ENCODE measurements at places on chromosomes 4 and X.

DNA sequence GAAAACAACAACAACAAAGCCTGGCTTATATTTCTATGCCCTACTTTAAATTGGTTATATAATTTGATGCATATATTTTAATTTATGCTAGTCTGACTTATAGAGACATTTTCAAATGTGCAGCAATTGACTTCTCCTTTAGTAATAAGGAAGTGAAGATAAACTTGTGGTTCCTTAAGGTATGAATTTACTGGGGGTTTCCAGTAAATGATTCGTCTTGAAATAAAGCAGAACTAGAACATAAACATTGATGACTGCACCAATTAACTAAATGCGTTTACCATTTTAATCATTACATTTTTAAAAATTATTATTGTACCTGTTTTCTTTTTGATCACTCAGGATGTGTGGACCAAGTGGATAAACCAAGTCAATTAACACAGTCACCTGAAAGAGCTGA is 99.6 kb upstream of the CCSER1 start:
- DNase-seq, result no peak

DNA sequence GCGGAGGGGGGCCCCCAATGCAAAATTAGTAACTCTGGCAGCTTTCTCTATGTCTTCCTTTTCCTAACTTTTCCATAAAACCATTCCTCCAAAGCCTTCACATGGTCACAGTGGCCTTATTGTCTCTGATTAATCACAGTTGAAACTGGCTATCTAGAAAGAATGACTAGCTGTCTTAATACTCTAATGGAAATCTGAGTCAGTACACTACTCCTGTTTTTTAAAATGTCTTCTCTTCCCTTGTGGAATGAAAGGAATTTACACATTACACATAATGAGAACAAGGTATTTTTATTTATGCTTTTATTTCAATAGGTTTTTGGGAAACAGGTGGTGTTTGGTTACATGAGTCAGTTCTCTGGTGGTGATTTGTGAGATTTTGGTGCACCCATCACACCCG is 66.3 kb upstream of the PUDP start:
- DNase-seq, result peak; percentile 19

DNA sequence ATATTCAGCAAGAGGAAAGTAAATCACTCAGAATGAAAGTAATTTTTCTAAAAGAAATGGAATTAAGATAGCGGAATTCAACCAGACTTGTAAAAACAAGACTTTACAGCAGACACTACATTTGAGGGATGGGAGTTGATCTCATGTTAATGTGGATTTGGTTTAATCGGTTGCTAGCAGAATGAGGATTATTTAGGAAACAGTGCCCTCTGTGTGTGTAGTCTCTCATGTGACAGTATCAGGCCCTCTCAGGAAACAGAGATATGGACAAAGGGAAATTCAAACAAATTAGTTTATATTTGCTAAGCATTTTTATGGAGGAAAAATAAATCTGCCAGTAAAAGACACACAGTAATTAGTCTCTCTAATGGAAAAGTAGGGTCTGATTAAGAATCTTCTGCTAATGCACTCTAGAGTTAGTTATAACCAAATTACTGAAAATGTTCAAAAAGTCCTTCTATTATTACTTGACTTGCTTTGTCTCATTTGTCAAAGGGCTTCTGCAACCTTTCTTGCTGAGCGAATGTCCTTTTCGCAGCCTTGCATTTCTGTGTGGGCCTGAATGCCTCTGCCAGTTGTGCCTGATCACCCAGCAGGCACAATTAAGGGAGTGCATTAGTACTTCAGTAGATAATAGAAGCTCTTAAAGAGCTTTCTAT is 1282.3 kb upstream of the TENM3 start:
- DNase-seq, result no peak

DNA sequence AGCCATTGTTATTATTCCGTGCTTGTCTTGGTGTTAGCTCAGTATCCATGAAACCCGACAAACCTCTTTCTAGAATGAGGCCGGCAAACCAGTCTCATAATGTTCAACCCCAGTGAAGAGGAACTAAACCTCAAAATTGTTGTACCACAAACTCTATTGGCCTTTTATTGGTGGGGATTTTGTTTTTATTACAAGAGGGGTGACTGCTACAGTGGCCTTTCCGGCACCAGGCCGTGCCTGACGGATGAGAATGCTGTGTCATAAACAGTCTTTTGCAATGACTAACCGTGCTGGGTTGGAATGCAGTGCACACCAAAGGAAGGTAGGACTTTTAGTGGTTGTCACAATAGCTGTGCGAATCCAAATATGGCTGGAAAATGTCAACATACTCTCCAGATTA is 60.8 kb downstream of the SHROOM2 start:
- peak; percentile 92 for DNase-seq

DNA sequence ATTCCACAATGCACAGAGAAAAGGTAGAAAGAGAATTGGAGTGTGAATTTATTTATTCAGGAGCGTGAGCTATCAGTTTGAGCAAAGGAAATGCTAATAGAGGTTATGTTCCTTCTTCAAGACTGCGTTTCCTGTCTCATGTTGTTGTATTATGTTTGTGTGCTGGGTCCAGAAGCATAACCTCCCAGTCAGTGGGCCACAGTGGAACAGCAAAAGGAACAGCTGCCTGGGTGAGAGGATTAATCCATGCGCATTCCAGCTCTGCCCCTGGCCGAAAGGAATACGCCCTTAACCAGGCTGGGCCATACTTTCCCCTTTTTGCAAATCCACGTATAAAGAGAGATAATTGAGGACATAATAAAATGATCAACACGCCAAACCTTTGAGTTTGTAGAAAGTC is 32.4 kb upstream of the ARX start:
- DNase-seq, result no peak

DNA sequence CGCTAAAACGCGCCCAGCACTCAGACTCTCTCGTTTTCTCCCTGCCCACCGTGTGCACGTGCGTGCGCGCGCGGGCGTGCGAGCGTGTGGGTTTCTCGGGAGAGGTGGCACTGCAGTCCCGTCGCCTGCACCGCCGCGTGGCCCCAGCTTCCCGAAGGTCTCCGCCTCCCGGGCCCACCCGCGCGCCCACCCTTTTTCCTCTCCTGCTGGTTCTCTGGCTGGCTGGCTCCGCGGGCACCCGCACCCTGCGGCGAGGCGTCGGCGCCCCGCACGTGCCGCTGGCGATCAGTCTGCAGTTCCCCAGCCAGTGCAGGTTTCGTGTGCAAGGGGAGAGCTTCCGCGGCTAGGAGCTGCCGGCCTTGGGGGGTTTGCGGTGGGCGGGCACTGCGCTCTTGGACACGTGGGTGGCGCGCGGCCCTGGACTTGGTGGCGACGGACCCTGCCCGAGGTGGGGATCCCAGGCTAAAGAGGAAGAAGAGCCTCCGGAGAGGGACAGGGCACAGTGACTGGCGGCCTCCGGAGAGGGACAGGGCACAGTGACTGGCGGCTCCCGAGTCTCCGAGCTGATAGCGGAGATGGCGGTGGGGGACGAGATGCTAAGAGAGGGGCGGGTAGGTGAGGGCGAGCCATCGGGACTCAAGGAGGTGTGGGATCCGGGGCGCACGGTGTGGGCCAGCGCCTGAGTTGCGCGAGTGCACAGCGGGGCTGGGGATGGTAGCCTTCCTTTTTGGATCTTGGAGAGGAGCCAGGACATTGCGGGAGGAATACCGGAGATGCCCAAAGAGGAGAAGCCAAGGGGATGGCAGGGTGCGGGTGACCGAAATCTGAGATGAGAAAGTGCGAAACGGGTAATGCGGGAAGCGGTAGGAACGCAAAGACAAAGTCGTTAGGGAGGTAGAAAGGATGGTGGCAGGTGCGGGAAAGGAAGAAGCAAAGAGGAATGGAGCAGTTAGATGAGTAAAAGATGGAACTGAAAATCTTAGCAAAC is at the start of gene FAM184B:
Gene FAM184B (minus strand): TSS at position 322 of the 988 bp plus-strand sequence. CDS start 322 bp downstream, outside the sequence.
- no peak for DNase-seq

DNA sequence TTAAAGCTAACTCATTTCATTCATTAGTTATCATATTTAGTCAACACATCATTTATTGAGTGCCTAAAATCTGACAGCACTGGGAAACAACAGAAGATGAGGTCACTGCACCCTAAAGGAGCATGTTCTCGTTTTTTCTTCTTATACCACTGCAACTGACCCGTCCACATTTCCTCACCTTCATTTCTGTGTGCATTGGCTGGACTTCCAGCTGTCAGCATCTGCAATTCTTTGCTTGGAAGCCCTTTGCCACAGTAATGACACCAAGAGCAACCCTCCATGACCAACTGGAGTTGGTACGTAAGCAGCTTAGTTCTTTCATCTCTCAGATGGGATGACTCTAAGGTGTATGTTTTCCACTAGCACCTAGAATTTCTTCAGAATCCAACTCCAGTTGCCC is 13.2 kb downstream of the SHROOM3 start:
- DNase-seq, result no peak

DNA sequence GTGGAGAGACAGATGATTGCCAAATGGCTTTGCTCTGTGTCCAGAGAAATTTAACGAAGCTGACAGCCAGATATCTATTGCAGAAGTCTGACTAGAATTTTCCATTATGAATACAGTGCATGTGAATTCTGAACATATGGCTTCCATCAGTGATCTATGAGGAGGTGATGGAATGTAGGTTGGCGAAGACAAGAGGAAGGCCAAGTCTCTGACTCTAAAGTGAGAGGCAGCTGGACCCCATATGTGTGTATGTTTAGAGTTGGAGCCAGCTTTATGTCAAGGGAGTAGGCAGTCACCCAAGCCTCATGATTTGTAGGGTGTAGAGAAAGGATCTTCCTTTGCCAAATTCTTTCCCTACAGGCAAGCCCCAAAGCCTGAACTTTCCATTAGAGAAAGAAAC is 76.2 kb upstream of the TEX13D start:
- no peak for DNase-seq

GRCh38 chrX:132657876-132658275 is 169.0 kb upstream of the MBNL3 start:
- no peak for DNase-seq

- DNase-seq, result peak; percentile 40
Observed at GRCh38 chrX:118254611-118255010, 91.3 kb upstream of the WDR44 start.

DNA sequence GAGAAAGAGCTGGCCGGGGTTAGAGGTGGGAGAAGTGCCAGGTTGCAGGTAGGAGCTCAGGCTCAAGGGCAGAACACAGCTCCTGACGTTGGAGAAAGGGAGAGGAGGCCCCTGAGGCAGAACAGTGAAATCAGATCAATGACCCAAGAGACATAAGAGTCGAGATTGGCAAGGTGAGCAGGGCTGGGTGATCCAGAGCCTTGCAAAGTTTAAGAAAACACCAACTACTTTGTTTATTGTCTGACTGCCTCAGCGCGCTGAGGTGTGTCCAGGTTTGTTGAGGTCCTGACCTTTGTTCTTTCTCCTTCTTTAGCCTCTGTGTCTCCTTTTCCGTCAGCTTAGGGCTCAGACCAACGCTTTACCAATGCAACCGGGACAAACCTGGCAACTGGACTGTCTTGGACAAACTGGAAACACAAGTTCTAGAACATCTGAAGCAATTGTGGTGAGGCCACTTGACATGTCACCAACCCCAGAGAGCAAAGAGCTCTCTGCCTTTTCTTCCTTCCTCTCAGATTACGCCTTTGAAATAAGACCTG is 28.3 kb downstream of the CHRNA9 start:
- no peak for DNase-seq

DNA sequence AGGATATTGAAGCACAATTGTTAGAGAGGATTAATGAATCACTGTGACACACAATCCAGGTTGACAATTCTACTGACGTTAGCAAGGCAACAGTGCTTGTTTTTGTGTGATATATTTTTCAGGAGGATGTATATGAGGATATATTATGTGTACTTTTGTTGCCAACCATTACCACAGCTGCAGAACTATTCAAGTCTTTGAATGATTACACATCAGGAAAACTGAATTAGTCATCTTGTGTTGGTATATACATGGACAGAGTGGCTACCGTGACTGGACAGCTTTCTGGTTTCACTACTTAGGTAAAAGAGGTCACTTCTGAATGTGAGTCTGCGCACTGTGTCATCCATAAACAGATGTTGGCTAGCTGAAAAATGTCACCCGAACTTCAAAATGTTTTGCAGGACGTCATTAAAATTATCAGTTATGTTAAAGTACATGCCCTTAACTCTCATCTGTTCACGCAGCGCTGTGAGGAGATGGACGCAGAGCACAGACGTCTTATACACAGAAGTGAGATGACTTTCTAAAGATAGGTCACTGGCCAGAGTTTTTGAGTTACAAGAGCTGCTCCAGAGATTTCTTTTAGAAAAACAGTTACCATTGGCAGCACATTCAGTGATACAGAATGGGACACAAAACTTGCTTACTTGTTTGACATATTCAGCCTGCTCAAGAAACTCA is 69.0 kb downstream of the MRPL1 start:
- peak; percentile 54 for DNase-seq

DNA sequence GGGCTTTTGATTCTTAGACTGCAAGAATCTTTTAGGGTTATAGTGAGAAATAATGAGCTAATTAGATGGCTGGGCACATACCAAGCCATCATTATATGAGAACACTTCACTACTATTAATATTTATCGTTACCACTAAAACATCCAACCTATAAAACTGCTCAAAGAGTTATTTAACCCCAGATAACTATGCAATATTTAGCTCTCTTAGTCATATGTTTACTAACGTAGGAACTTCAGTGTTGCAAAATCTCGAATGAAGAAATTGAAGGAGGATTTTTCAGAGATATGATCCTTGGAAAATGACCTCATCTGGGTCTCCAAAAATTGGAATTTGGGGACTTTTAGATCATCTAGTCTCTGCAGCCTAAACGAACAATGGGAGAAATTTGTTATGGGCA is 265.0 kb upstream of the RPS6KA3 start:
- DNase-seq, result no peak

GRCh38 chr4:14879683-14880082 is 122.6 kb upstream of the CPEB2 start:
- DNase-seq, result no peak

DNA sequence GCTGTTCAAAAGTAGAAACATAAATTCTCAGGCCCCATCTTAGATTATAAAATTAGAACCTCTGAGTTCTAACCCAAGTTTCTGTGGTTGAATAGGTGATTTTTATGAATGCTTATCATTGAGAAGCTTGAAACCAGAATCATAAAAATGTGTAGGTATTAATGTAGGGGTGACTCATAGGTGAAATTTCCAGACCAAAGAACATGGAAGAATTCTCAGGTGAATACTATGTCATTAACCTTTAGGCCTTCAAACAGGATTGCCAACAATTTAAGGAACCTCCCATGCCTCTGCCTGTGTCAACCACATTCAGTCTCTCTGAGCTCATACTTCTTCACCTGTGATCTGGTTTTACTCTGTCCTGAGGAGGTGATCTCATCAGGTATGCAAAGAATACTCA is 177.8 kb downstream of the NPFFR2 start:
- DNase-seq, result no peak

Measured in M059J (cell line).